ENCODE measurements at places on chromosomes 6 and 20. TPM values are rescaled to one million over a fixed set of nuclear protein-coding genes. Genes with fewer than 3 reads are reported as not detected.

DNA sequence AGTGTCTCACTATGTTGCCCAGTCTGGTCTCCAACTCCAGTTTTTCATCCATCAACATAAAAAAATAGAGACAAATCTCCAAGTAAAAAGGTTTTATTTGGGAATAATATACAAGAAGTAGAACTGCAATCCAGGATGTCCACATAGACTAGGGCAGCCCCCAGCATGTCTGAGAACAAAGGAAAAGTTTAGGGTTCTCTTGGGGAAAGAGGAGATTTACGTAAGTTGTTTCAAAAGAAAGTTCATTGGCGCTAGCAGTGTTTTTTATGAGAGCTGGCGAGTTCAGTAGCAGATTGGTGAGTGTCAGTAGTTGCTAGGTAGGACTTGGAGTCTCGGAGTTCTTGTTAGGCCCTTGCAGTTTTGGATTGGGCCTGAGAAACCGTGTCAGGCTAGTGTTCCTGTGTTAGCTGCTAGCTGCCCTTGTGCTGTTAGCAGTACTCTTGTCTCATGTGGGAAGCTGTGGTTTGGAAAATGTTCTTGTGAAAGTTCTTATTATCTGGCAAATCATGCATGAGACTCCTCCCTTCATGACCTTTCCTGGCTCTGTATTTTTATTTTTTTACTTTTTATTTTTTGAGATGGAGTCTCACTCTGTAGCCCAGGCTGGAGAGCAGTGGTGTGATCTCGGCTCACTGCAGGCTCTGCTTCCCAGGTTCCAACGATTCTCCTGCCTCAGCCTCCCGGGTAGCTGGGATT is 24.7 kb downstream of the TTLL9 start:
- no peaks in the 10 kb centered on the region for H3K27me3 ChIP-seq
- H3K27ac ChIP-seq, result no peak overlapping the region
- no peak for DNase-seq
- H3K36me3 ChIP-seq, result no peaks in the 10 kb centered on the region

GRCh38 chr6:170046791-170047626 is 243.9 kb downstream of the DLL1 start:
- no peaks in the 10 kb centered on the region for H3K27me3 ChIP-seq
- H3K4me3 ChIP-seq, result no peak overlapping the region
- H3K36me3 ChIP-seq, result no peaks in the 10 kb centered on the region
- no peak for DNase-seq
- no peaks in the 10 kb centered on the region for H3K4me1 ChIP-seq

- no peak overlapping the region for H3K27ac ChIP-seq
- DNase-seq, result no peak
- H3K4me3 ChIP-seq, result no peak overlapping the region
Measured at GRCh38 chr20:58853976-58854637, 1.6 kb downstream of the GNAS start.

DNA sequence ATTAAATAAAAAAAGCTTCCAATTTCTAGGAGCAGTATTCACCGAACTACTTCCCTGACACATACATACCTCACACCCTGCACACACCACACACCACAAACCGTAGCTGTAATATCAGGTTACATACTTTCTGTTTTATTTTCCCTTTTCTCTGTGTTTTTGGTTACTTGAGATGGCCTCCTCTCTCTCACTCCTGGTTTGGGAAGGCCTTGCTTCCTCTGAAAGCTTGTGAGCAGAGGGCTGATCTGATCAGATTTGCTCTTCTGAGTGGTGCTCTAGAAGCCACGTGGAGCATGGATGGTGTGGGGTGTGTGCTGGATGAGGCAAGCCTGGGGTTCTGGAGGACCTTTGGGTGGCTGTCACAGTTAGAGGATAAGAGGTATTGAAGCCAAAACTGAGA is 20.9 kb downstream of the UTRN start:
- no peaks in the 10 kb centered on the region for H3K27me3 ChIP-seq
- DNase-seq, result peak; percentile 38
- H3K4me1 ChIP-seq, result peaks cover 35% of the 10 kb centered on the region
- H3K27ac ChIP-seq, result peak overlapping the region; percentile 58

ADTRP gene
- 23.9 TPM for total RNA-seq

COL10A1 gene
- total RNA-seq, result not detected

DNA sequence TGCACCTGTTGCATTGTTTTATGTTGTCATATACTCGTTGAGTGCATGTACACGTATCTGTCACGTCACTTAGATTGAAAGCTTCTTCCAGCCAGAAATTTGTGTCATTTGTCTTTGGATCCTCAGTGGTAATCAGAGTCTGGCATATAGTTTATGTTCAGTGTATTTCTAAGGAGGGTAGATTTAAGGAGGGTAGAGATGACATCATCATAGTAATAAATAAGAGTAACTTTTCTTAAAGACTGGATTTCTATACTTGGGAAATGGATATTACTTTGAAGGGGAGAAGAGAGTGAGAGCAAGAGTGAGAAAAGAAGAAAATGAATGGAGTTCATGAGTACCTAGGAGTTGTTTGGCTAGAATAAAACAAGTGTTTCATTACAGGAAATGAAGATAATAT is 255.0 kb upstream of the SASH1 start:
- no peaks in the 10 kb centered on the region for H3K4me1 ChIP-seq
- no peaks in the 10 kb centered on the region for H3K36me3 ChIP-seq
- H3K27ac ChIP-seq, result no peak overlapping the region
- no peak for DNase-seq

GRCh38 chr20:22688485-22688884 is 104.1 kb upstream of the FOXA2 start:
- no peaks in the 10 kb centered on the region for H3K36me3 ChIP-seq
- no peak overlapping the region for H3K27ac ChIP-seq
- H3K4me1 ChIP-seq, result no peaks in the 10 kb centered on the region
- no peak for DNase-seq
- no peaks in the 10 kb centered on the region for H3K27me3 ChIP-seq

LINC00237 gene
- not detected for total RNA-seq

DNA sequence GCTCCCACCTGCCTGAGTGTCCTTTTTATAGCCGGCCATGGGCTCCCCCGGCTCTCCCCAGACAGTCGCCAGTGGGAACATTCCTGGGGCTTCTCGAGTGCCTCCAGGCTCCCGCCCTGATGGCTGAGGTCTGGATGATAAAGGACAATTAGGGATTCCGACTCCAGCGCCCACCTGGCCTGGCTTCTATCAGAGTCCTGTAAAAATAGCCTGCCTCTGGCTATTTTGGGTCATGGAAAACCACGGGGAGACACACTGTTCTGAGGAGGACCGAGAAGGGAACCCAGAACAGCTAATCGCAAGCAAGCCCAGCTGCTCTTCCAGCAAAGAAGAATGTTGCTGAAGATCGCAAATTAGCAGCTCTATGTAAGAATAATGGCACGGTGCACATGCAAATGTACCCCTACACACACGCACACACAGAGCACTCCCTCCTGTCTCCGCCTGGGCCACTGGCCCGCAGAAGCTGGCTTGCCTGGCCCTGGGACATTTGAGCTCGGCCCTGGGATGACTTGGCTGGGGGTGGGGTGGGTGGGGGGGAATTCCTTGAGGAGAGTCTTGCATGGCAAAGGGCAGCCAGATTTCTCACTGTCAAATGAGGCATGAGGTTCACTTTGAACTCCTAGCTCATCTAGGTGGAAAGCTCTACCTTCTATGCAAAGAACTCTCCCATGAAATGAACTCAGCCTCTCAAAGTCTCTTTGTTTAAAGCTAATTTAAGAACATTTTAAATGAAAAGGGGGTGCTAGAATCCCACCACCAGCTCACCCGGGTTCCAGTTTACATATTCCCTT is 55.3 kb downstream of the CTCFL start:
- no peaks in the 10 kb centered on the region for H3K27me3 ChIP-seq
- H3K36me3 ChIP-seq, result no peaks in the 10 kb centered on the region
- peaks cover 18% of the 10 kb centered on the region for H3K4me1 ChIP-seq
- no peak for DNase-seq
- H3K4me3 ChIP-seq, result no peak overlapping the region

DNA sequence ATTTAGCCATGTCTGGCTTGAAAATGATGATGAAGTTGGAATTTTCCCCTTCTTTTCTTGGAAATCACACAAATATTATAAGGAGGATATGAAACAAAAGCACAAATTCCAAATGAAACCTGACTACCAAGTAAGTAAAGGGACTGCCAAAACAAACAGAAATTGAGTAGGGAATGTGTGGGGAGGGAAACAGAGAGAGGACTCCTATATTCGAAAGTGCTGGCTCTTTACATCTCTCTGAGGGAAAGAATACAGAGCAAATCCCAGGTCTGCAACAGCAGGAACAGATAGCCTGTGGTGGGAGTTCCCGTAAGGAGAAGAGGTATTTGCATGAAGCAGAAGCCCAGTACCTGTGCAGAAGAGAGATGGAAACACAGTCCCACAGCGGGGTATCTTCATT is 583.7 kb downstream of the EPM2A start:
- H3K4me1 ChIP-seq, result no peaks in the 10 kb centered on the region
- H3K36me3 ChIP-seq, result no peaks in the 10 kb centered on the region
- H3K4me3 ChIP-seq, result no peak overlapping the region
- H3K27ac ChIP-seq, result no peak overlapping the region

SLC22A16 gene
- total RNA-seq, result not detected

GRCh38 chr6:4599924-4600323 is 176.3 kb upstream of the CDYL start:
- peaks cover 5% of the 10 kb centered on the region for H3K27me3 ChIP-seq
- no peak for DNase-seq
- no peak overlapping the region for H3K4me3 ChIP-seq
- H3K4me1 ChIP-seq, result no peaks in the 10 kb centered on the region

IRF4 gene
- total RNA-seq, result 24.0 TPM

GRCh38 chr20:9214685-9215084 is 145.8 kb downstream of the PLCB4 start:
- no peaks in the 10 kb centered on the region for H3K27me3 ChIP-seq
- no peak for DNase-seq
- no peaks in the 10 kb centered on the region for H3K36me3 ChIP-seq
- no peak overlapping the region for H3K27ac ChIP-seq

- no peaks in the 10 kb centered on the region for H3K4me1 ChIP-seq
- no peak for DNase-seq
- H3K27ac ChIP-seq, result no peak overlapping the region
- H3K36me3 ChIP-seq, result no peaks in the 10 kb centered on the region
- H3K4me3 ChIP-seq, result no peak overlapping the region
- no peaks in the 10 kb centered on the region for H3K27me3 ChIP-seq
Measured at GRCh38 chr6:44738601-44739146, 351.2 kb downstream of the CDC5L start.

- H3K4me1 ChIP-seq, result no peaks in the 10 kb centered on the region
- H3K4me3 ChIP-seq, result no peak overlapping the region
- no peaks in the 10 kb centered on the region for H3K36me3 ChIP-seq
- peaks cover 2% of the 10 kb centered on the region for H3K27me3 ChIP-seq
Measured at GRCh38 chr20:23770384-23770783, 19.6 kb upstream of the CST1 start.

GRCh38 chr6:106667022-106667402 is 37.6 kb downstream of the QRSL1 start:
- H3K27me3 ChIP-seq, result no peaks in the 10 kb centered on the region
- H3K27ac ChIP-seq, result no peak overlapping the region
- DNase-seq, result no peak
- H3K4me1 ChIP-seq, result no peaks in the 10 kb centered on the region

TRIM38 gene
- total RNA-seq, result 26.3 TPM

TXLNB gene
- total RNA-seq, result 0.92 TPM

EPB41L1 gene
- total RNA-seq, result 0.80 TPM

DNA sequence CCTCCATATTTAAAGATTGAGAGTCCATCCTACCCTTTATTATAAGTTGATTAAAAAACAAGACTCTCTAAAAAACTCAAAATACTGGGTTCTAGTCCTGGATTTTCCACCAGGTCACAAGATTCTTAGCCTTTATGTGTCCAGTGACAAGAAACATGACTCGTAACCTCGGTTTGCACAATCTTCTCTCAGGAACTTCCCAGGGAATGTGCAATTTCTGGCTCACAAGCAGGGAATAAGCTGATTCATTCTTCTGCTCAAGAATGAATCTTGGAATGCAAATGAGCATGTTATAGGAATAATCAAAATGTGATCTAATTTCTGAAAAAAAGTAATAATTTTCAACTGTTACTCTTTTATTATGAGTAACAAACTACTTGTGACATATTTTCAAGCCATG is 45.1 kb downstream of the OGFRL1 start:
- no peaks in the 10 kb centered on the region for H3K36me3 ChIP-seq
- no peak for DNase-seq
- H3K27ac ChIP-seq, result no peak overlapping the region
- H3K4me3 ChIP-seq, result no peak overlapping the region
- no peaks in the 10 kb centered on the region for H3K4me1 ChIP-seq

GRCh38 chr6:137227871-137228302 is 8.7 kb upstream of the IFNGR1 start:
- DNase-seq, result no peak
- H3K27ac ChIP-seq, result no peak overlapping the region
- H3K36me3 ChIP-seq, result no peaks in the 10 kb centered on the region
- H3K27me3 ChIP-seq, result no peaks in the 10 kb centered on the region
- H3K4me3 ChIP-seq, result no peak overlapping the region

DNA sequence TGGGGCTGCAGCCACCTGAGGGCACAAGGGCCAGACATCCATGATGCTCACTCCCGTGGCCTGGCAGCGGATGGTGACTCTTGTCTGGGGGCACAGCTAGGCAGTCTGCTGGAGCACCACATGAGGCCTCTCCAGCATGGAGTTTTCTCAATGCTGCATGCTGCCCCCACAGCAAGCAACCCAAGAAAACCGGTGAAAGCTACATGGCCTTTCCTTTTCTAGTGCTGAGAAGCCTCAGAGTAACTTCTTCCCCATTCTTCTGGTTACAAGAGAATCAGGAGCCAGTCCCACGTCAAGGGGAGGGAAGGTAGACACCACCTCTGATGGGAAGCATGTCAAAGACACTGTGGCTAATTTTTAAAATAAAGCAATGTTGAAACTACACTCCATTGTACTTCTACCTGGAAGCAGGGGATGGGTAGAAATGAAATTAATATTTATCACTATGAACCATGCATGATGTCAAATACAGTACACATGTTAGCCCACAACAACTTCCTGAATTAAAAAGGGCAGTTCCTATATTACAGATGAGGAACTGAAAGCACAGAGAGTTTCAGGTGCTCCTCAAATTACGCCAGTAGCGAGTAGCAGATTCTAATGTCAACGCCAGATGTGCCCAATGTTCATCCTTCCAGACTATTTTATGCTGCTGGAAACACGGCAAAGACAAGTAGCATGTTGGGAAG is 101.5 kb downstream of the LAMP5 start:
- no peaks in the 10 kb centered on the region for H3K36me3 ChIP-seq
- no peak for DNase-seq
- H3K4me3 ChIP-seq, result no peak overlapping the region
- no peak overlapping the region for H3K27ac ChIP-seq
- peaks cover 8% of the 10 kb centered on the region for H3K27me3 ChIP-seq

GRCh38 chr20:48844996-48845395 is 17.2 kb upstream of the PREX1 start:
- no peaks in the 10 kb centered on the region for H3K27me3 ChIP-seq
- DNase-seq, result no peak
- H3K4me1 ChIP-seq, result no peaks in the 10 kb centered on the region
- H3K27ac ChIP-seq, result no peak overlapping the region
- H3K36me3 ChIP-seq, result no peaks in the 10 kb centered on the region

SOX18 gene
- 0.44 TPM for total RNA-seq

DNA sequence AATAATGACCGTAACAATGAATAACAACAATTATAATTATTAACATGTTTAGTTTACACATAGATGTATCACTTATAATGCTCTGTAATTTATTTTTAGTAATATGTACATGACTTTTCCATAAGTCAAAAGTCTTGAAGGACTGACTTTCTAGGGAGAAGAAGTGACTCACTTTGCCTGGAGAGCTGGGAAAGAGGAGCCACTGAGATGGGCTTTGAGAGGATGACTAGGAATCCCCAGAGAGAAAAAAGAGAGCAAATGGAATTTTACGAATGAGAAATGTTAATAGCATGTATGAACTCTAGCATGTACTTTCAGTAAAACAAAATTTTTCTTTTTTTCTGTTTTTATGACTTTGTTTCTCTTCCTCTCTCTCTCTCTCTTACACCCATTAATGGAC is 67.8 kb upstream of the RALY start:
- no peak for DNase-seq
- no peaks in the 10 kb centered on the region for H3K4me1 ChIP-seq
- H3K4me3 ChIP-seq, result no peak overlapping the region

ADIG gene
- not detected for total RNA-seq

MMP24 gene
- total RNA-seq, result not detected
